ENCODE measurements at places on chromosomes 11 and 22.

- no peak for DNase-seq
Measured at GRCh38 chr11:129704831-129705230, 110.8 kb upstream of the TMEM45B start.

- DNase-seq: peak; percentile 68
Measured at GRCh38 chr11:61545341-61545740, 35.5 kb downstream of the SYT7 start.

DNA sequence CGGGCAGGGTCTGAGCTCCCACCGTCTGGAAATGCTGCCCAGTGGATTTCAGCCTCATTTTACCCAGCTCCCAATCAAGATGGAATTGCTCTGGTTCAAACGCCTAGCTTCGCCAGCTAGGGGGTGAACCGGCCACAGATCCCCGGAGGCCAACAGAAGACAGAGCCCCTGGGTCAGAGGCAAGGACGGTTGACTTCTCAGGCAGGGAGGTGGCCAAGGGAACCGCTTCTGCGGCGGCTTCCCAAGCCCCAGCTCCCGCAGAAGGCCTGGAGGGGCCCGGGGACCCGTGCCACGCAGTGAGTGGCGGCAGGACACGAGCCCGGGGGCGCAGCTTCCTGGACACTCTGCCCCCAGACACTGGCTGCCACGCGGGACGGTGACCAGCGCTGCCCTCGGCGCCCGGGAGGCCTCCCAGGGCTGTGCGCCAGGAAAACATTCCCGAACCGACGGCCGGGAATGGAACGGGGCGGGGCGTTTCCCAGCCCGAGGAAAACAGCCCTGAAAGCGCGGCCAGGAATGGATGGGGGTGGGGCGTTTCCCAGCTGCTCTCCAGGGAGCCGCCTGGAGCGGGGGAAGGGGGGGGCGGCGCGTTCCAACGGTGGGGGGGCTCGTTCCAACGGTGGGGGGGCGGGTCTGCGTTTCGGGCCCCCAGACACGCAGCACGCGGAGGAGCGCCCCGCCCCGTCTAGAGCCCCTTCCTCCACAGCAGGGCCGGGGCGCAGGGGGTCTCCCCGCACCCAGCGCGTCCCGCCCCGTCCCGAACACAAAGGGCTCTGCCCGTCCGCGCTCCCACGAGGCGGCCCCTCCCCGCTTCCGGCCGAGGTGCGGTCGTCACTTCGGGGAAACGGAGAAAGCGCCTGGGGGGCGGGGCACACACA, 13.5 kb upstream of the B4GALNT4 start:
- peak; percentile 77 for DNase-seq

DNA sequence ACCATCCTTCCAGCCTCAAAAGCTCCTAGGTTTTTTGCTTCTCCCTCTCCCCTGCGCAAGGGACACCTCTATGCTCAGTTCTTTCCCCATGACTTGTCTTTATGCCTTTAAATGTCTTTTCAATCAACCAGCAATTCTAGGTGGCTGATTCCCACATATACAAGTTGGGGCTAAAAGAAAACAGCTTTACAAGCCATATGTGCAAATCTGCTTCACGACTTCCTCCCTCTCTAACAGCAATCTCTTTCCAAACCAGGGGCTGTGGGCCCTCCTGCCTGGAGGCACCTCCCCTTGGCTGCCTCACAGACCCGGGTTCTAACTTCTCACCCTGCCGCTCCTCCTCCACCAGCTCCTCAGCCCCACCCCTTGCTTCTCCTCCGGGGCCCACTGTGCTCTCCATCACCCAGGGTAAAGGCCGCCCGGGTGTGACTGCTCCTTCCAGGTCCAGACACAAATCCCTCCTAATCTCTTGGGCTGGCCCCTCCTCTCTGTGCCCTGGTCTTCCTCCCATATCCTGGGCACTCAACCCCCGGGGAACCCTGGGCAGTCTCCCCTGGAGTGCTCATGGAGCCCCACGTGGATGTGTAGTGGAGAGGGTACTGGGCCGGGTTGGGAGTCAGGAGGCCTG, 14.1 kb downstream of the TMPRSS13 start:
- DNase-seq: no peak

DNA sequence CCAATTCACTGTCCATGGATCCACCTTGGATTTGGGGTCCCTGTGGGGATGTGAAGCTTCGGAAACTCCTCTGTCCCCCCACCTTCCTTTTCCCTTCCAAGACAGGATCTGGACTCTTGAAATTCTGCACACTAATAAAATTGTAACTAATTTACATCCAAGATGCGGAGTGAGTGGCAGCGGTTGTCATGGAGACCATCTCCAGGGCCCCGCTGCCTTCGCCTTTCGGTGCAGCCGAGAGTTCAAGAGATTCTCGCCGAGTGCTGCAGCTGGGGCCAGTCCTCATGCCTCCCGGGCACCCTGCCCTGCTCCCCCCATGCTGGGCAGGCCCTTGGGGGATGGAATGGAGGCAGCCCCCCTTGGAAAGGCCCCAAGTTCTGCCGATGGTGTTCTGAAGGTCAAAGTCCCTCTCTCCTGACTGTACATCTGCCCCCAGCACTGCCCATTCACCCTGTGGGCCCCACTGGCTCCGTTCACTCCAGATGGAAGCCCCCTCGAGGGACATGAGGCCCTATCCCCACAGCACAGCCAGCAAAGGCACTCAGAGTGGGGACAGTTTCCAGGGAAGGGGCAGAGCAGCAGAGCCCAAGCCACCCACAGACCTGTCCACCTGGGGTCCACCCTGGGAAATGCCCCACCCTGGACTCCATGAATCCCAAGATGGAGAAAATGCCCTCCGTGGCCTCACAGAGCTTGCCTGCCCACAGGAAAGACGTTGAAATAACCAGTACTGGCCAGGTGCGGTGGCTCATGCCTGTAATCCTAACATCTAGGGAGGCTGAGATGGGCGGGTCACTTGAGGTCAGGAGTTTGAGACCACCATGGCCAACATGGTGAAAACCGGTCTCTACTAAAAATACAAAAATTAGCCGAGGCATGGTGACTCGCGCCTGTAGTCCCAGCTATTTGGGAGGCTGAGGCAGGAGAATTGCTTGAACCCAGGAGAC, 25.9 kb downstream of the IGLL1 start:
- no peak for DNase-seq

DNA sequence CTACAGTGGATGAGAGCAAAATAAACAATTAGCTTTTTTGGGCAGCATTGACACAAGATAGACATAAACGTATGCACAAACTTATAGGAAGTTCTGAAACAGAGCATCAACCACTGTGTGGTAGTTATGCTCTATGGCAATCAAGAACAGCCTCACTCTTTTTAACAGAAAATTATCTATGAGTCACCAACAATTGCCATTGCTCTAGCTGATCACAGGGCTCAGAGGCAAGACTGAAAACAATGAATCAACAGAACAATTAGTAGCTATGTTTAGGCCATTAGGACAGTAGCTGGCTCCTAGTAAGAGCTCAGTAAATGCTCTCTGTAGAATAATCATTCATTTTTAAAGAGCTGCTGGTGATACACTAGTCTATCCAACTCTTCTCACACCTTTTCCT, 34.9 kb upstream of the PICALM start:
- DNase-seq: no peak

- no peak for DNase-seq
Measured at GRCh38 chr11:47056261-47056915, 119.8 kb downstream of the CSTPP1 start.

DNA sequence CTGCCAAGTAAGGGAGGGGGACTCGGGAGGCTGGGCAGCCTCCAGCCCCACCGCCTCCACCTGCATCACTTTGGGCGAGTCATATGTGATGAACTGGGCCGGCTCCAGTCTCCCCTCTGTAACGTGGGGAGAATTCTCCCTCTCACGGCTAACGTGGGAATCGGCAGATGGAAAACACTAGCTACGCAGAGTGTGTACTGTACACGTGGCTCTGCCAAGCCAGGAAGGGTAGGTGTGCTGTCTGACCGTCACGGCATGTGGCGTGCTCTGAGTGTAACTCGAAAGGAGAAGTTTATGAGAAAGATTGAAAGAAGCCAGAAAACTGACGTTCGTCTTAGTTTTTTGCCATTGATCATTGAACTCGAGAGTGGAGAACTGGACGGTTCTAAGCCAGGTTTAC, 13.7 kb downstream of the TRMU start:
- no peak for DNase-seq

GRCh38 chr11:23674866-23675265, 814.6 kb upstream of the CCDC179 start:
- no peak for DNase-seq

DNA sequence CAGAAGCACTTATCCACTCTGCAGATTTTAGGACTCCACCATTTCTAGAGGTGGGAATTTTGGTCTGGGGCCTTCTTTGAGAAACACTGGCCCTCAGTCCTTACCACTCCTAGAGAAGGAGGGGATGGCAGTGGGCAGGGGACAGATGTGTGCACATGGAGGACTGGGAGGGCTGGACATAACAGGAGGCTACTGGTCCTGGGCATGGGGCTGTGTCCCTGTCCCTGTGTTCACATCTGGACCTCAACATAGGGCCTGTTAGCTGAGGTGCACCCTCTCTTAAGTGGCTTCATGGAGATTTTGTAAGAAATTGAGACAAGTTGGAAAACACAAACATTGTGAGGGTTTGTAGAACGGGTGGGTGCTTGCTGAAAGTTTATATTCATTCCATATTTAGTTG, 103.4 kb downstream of the ATXN10 start:
- DNase-seq: no peak

GRCh38 chr11:32002311-32002710, 88.6 kb upstream of the RCN1 start:
- DNase-seq: no peak

DNA sequence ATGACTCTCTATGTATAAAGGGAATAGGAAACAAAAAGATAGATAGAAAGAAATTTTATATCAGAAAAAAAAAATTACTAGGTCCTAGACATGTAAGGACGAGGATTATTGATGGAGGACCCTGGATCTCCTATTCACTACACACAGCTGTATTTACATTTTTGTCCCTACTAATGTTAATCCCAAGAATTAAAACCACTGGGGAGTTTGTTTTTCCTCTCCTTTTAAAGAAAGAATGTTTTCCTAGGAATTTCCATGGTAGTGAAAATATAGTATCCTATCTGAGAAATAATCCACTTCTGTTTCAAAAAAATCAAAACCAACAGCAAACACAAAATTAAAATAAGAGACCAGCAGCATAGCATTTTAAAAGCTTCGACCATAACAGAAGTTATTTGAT, 41.1 kb downstream of the PDGFD start:
- no peak for DNase-seq

- DNase-seq: no peak
Measured at GRCh38 chr11:65978391-65979238, 17.1 kb downstream of the SART1 start.

- peak; percentile 73 for DNase-seq
Measured at GRCh38 chr22:20783844-20784723, 10.2 kb downstream of the SERPIND1 start.

- no peak for DNase-seq
Measured at GRCh38 chr11:47536915-47537314, 16.0 kb downstream of the CELF1 start.

- DNase-seq: no peak
Measured at GRCh38 chr22:40857309-40857855, 434 bp downstream of the XPNPEP3 start.

- DNase-seq: no peak
Measured at GRCh38 chr11:117752071-117752470, 44.9 kb downstream of the DSCAML1 start.

DNA sequence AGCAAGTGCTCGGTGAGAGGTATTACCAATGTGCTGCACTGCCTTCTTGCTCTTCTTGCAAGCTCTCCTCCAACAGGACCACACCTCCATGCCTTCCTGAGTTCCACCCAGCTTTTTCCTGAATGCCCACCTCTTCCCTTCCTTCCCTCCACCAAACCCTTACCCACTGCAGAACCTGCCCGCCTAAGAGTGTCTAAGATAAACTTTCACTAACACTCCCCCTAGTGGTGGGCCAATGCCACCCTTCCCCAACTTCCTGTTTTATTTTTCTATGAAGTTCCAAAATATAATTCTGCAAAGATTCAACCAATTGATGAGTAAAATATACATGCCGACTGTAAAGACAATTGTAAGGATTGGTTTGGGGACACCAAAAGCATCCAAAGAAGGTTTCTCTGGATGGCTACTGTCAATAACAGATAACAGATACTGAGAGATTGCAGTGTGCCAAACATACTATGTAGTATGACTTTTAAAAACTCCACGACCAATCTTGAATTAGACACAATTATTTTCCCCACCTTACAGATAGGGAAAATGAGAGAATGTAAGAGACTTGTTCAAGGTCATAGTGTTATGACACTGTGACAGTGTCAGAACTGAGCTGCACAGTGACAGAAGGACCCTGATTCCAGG, 38.6 kb upstream of the BMAL1 start:
- peak; percentile 52 for DNase-seq

DNA sequence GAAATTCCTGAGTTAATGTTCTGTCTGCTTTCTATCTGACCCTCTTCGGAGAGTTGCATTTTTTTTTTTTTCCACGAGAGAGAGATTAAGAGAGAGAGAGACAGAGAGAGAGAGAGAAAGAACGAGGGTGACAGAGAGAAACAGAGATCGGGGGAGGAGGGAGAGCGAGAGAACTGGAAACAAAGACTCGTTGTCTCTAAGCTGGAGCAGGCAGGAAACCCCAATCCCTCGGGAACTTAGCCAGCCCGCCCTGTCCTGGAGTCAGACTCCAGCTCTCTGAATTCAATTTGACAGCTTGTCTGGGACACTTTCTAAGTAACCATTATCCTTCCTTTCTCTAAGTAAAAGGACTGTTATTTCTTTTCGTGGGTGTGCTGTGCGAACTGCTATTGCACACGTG, 76.9 kb downstream of the KCNJ1 start:
- no peak for DNase-seq

- no peak for DNase-seq
Measured at GRCh38 chr11:78179459-78180071, 8.9 kb downstream of the KCTD21 start.

DNA sequence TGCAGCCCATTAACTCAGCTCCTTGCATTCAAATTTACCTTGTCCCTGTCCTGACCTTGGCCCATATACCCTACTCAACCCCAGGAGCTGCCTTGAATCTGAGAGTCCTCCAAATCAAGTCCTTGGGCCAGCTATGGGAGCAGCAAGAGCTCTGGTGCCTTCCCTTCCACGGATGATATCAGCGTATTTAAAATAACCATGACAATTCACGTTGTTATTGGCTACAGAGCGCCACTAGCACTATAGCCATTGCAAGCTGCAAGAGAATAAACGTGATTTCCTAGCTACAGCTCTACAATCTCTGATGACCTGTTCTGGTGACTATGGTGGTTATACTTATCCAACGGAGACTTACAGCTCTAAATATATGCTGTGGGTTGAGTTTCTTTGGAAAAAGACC, 357.8 kb downstream of the LARGE1 start:
- no peak for DNase-seq

DNA sequence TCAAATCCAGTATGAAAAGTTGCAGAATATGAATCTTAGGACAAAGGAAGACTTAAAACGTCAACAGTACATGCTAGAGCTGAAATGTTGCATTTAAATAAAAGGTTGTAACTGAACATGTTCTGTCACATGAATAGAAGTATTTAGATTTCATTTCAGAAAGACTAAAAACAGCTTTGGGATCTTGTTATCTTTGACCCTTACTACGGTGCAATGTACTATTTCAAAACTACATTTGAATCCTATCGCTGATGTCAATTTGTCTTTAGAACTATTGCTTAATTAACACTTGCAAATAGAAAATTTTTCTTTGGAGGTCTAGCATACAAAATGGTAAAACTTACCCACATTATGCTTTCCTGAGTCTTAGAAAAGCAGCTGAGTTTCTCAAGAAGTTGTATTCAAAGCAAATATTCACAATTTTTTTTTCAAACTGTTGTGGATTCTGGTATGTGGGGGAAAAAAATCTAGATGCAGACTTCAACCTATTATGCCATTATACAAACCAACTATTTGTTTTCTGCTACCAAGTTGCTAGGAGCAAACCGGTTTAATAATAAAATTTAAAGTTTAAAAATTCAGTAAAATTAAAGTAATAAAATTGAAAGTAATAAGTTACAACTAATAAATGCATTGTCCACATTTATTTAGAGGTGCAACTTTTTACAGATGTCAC, 25.4 kb downstream of the CSTF3 start:
- DNase-seq: no peak
